Fibroblast of skin of left quadriceps (primary cell): ENCODE measurements at places on chromosomes 6 and 20.
A peak's percentile ranks its signal among the peaks of the same experiment; 100 is the strongest.

DNA sequence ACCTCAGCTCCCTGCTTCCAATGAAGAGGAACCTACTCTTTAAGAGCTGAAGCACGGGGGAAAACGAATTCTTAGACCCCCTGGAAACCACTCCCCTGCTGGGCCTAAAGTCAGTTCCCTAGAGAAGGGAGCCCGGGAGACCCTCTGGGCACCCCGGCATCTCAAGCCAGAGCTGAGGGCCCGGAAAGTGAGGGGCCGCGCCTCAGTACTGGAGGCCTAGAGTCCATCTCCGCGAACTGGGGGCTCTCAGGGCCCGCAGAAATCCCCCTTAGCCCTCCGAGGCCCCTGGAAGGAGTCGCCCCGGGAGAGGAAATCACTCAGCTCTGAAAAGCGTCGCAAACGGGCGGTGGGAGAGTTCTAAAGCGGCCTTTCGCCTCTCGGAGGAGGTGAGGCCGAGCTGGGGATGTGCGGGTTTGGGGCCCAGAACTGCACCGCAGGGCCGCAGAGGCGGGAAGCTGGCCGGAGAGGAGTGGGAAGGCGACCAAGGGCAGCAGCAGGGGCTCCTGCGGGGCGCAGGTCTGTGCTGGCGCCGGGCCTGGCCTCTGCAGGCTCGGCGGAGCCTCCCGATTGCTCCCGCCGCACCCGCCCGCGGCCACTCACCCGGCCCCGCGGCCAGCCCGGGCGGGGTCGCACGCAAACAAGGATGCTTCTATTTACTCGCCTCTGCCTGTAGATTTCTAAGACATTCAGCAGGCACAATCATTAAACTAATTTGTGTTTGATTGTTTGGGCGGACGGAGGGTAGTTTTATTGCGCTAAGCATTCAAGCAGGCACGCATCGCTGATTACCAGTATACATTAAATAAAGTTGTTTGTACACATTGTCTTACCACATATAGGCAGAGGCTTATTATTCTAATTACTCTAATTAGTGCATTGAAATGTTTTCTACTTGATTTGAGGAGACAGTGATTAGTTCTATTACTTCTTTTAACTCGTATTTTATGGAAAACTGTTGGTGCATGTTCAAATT, 9.2 kb downstream of the POU3F2 start:
- no peak for DNase-seq

DNA sequence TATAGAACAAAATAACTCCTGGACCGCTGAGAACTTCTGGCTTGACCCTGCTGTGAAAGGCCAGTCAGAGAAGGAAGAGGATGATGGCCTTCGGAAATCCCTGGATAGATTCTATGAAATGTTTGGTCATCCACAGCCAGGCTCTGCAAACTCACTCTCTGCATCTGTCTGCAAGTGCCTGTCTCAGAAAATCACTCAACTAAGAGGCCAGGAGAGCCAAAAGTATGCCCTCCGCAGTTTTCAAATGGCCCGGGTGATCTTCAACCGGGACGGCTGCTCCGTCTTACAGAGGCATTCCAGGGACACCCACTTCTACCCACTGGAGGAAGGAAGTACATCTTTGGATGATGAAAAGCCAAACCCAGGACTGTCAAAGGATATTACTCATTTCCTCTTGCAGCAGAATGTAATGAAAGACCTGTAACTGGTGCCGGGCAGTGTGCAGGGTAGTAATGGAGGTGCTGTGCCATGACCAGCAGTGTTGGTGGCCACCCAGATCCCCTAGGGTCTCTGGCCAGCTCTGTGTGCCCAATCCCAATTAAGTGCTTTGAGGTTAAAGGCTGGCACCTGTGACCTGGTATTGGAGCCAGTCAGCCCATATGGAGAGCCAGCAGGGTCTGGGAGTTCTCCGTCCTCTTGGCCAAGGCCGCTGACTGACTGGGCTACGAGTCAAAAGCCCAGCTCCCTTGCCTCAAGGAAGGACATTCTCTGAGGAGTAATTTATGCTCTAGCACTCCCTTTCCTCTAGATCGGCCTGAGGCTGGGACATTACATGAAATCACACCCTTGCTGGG, 87.1 kb downstream of the TRMT6 start:
- DNase-seq, result no peak

DNA sequence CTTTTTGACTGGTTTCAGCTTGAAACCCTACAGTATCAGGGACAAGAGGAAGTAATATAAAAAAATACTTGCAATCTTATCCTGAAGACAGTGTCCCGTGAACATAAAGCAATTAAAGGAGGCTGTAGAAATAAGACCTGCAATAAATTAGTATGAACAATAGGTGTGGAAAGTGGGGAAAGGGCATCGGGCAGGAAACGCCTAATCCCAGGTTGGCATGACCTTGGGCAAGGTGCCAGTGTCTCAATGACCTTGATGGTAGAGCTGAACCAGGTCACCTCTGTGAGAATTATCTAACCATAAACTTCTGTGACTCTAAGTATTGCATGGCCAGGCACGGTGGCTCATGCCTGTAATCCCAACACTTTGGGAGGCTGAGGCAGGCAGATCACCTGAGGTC, 115.2 kb downstream of the LY86 start:
- no peak for DNase-seq

- DNase-seq, result no peak
Observed at GRCh38 chr20:12022126-12022525, 104.4 kb downstream of the BTBD3 start.

DNA sequence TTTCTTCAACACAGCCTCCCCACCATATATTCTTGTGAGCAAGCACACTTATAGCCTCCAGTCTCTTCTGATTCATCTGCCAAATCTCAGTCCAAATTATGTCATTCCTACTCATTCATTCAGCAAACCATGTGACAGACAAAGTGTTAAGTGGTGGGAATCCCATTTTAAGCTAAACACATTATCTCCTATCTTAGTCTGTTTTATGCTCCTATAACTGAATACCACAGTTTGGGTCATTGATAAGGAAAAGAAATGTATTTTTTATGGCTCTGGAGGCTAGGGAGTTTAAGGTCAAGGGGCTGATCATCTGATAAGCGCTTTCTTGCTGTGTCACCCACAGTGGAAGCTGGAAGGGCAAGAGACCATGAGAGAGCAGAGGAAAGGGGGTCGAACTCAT, 23.9 kb upstream of the SMIM13 start:
- DNase-seq, result no peak

DNA sequence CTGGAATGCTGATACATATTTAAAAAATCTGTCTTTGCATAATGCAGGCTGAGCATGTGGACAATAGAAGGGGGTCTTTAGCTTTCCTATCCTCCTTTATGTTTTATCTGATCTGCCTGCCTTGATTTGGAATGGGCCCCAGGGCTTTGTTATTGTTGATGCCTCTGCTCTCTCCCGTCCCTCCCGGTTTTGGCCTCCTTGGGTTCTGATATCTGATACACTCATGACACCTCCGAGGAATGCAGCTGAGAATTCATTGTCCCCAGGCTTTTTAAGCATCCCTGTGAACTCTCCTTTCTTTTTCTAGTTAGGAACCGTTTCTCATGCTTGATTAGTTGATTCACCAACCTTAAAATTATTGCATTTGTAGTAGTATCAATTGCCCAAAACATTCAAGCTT, 185.5 kb upstream of the RALGAPA2 start:
- DNase-seq, result no peak

DNA sequence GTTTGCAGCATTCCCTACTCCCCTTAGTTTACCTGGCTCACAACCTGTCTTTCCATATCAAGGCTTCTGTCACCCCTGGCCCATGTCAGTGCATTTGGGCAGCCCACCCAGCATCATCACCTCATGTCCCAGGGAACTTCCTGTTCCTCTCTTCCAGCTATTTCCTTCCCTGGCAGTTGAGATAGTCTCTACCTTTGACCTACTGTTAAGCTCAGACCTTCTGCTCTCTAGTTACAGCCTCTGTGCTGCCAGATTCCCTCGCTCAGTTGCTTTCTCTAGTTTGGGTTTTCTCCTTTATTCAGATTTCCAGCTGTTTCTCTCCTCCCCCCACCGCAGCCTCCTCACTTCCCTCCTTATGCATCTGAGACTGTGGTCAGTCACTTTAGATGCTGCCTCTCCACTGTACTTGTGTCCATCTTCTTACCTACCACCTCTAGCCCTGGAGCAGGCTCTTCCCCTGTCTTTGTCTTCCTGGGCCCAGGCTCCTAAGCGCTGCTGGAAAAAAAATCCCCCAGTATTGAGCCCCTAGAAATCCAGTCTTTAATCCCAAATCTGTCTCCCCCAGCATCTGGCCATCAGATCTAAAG, 16.3 kb downstream of the PTPN1 start:
- DNase-seq, result no peak

GRCh38 chr6:50925981-50926380, 107.3 kb downstream of the TFAP2B start:
- DNase-seq, result no peak

DNA sequence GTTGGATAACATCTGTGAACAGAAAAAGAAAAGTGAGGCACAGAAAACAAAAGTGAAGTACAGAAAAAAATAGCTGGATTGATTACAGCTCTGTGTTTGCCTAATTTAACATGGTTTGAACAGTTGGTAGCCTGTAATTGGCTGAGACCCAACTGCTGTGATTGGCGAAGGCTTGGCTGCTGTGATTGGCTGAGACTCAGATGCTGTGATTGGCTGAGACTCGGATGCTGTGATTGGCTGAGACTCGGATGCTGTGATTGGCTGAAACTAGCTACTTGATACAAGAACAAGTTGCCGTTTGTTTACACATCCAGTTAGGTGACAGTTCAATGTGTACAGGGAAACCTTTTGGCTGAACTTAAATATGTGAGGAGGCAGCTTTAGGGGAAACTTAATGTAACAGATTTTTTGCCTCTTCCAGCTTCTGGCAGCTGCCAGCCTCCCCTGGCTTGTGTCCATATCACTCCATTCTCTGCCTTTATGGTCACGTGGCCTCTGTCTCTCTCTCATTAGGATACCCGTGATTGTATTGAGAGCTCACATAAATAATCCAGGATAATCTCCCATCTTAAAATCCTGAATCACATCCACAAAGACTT, 223.4 kb upstream of the FOXA2 start:
- no peak for DNase-seq

- no peak for DNase-seq
Observed at GRCh38 chr6:131781687-131782086, 26.1 kb upstream of the ENPP1 start.

GRCh38 chr20:7387638-7388193, 552.5 kb downstream of the HAO1 start:
- DNase-seq, result no peak

GRCh38 chr6:29294499-29294914, 7.0 kb upstream of the OR14J1 start:
- no peak for DNase-seq

DNA sequence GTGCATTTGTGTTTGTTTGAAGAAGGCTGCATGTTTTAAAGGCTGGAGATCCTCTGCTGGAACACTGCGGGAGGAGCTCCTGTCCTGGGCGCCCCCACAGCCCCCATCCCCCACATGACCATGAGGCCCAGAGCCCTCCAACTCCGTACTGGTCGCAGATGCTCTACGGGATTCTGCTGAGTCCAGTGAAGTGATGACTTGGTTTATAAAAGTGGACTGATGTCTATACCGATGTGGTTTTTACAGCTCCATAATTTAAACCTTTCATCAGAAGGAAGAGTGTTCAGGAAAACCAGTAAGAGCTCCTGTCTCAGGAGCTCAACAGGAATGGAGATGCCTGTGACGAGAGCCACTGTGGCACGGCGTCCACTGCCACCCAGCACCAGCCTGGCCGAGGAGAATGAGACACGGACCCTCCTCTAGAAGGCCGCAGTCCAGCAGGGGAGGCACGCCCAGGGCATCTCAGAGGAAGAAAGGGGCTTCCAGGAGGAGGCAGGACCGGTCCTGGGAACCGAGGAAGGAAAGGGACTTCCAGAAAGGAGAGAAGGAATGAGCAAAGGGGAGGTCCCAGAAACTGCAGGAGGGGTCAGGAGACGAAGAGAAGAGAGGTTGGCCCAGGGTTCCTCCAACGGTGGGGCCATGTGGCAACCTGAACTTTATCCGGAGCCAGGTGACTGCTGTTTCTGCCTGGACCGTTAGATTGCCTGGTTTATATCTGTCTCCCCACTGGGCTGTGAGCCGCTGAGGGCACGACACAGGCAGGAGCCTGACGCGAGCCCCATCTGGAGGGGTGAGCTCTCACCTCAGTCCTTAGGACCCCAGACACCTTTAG, 26.9 kb downstream of the BFSP1 start:
- no peak for DNase-seq

GRCh38 chr6:30761791-30762429, 17.6 kb upstream of the IER3 start:
- no peak for DNase-seq

- DNase-seq, result no peak
Observed at GRCh38 chr20:57503035-57503658, 21.8 kb downstream of the CTCFL start.

DNA sequence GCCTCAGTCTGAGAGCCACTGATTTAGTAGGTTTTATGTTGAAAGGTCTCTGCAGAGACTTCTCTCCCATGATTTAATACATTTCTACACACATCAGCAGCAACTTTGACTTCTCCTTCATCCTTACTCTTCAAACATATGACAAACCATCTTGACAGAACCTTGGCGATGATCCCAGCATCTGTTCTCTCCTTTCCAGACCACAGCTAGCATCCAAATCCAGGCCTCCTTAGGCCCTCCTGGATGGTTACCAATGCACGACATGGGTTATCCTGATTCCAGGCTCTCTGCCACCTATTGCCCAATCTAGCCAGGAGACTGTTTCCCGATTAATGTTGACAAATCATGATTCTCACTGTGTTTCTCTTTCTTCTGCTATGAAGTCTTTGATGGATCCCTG, 16.8 kb downstream of the LAMA4 start:
- DNase-seq, result peak; percentile 100
